Activated B cell treated with CpG ODN at 0.5 μM for 24 hours (primary cell): ENCODE measurements at places on chromosomes 7 and 10. TPM values are rescaled to one million over a fixed set of nuclear protein-coding genes. Genes with fewer than 3 reads are reported as not detected.

LBX1 gene
- not detected in 2 replicates for total RNA-seq

GPER1 gene
- 2.7 and 3.0 TPM in 2 replicates for total RNA-seq

CALML3 gene
- total RNA-seq: not detected in 2 replicates

DNA sequence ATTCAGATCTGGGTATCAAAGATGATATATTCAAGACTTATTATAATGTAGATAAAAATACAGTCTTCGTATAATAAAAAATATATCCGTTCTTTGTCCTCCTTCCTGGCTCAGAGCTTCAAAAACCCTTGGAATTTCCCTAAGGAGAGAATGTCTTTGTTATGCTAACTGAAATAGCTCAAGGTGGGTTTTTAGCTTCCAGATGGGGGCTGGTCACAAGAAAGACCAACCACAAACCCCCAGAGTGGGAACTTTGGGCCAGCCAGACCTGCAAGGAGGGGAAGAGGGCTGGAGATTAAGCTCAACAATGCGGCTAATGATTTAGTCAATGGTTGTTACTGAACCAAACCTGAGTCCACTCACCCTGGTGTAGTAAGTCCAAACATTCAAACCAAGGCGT is 196.4 kb downstream of the SDHAF3 start:
- no peak for DNase-seq

CRHR2 gene
- not detected in 2 replicates for total RNA-seq

- DNase-seq: no peak
Measured at GRCh38 chr10:106410331-106410730, 754.2 kb downstream of the SORCS1 start.
